ENCODE measurements at places on chromosomes 11 and 22. TPM values are rescaled to one million over a fixed set of nuclear protein-coding genes. Genes with fewer than 3 reads are reported as not detected.
A peak's percentile ranks its signal among the peaks of the same experiment; 100 is the strongest.

- no peak overlapping the region for H3K4me3 ChIP-seq
- peak; percentile 76 for DNase-seq
- no peaks in the 10 kb centered on the region for H3K27me3 ChIP-seq
- H3K27ac ChIP-seq = peak overlapping the region; percentile 45
- H3K36me3 ChIP-seq = no peaks in the 10 kb centered on the region
Observed at GRCh38 chr11:78045851-78046485, 17.7 kb upstream of the THRSP start.

- peaks cover 44% of the 10 kb centered on the region for H3K27me3 ChIP-seq
- H3K4me3 ChIP-seq = peak overlapping the region; percentile 35
- no peaks in the 10 kb centered on the region for H3K36me3 ChIP-seq
- H3K4me1 ChIP-seq = no peaks in the 10 kb centered on the region
- no peak overlapping the region for H3K27ac ChIP-seq
Observed at GRCh38 chr11:2139621-2140337, 590 bp upstream of the IGF2 start.

DNA sequence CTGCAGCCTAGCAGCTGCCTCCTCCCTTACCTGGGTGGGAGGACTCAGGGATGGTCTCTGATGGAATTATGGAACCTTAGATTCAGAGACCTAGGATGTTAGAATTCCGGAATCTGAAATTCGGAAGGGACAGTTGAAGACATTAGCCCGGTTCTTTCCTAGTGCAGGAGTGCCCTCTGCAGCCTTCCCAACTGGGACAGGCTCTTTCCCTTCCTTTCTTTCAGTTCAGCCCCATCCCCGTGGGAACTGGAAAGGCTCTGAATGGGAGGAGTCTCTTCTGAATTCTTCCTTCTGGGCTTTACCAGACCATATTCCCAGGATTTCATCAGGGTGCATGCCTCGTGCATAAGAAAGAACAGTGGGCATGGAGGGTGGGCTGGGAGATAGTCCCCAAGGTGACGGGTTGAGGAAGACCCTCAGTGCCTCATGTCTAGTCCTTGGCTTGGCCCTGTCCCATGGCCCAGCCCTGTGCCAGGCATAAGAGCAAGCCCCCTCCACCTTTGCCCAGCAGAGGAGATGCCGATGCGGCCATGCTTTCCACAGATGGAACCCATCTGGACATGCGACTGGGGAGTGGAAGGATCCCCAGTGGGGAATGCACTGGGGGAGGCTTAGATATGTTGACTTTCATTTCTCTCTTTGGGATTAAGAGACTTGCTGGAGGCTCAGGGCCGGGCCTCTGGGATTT is 14.4 kb downstream of the DNAJB13 start:
- no peaks in the 10 kb centered on the region for H3K4me1 ChIP-seq
- no peaks in the 10 kb centered on the region for H3K36me3 ChIP-seq
- no peaks in the 10 kb centered on the region for H3K27me3 ChIP-seq
- no peak overlapping the region for H3K4me3 ChIP-seq
- H3K27ac ChIP-seq = no peak overlapping the region

- H3K36me3 ChIP-seq = no peaks in the 10 kb centered on the region
- no peak overlapping the region for H3K27ac ChIP-seq
- peaks cover 4% of the 10 kb centered on the region for H3K4me1 ChIP-seq
- no peak overlapping the region for H3K4me3 ChIP-seq
- no peak for DNase-seq
Observed at GRCh38 chr11:85165819-85166218, 461.3 kb downstream of the DLG2 start.

- peaks cover 10% of the 10 kb centered on the region for H3K4me1 ChIP-seq
- no peaks in the 10 kb centered on the region for H3K36me3 ChIP-seq
- no peak overlapping the region for H3K4me3 ChIP-seq
- no peaks in the 10 kb centered on the region for H3K27me3 ChIP-seq
- DNase-seq = peak; percentile 70
Observed at GRCh38 chr11:77403211-77403610, 70.7 kb downstream of the PAK1 start.

TRIM77 gene
- polyA plus RNA-seq = not detected

TSPAN32 gene
- polyA plus RNA-seq = not detected

HTR3B gene
- polyA plus RNA-seq = not detected

Data from small intestine (tissue), 16 donors.